Stimulated activated CD8-positive, alpha-beta memory T cell treated with anti-CD3 and anti-CD28 coated beads, Interleukin-4, amount 100 ng/mL, for 1 hour (primary cell): ENCODE measurements at places on chromosomes 3 and 15.

- no peak for DNase-seq
These were observed 14.8 kb downstream of the MYL3 start for GRCh38 chr3:46848271-46849044.

GRCh38 chr15:94097552-94097951 lies 133.8 kb upstream of the MCTP2 start:
- no peak for DNase-seq

GRCh38 chr15:84823282-84823878 lies 6.2 kb downstream of the ALPK3 start:
- no peak for DNase-seq

DNA sequence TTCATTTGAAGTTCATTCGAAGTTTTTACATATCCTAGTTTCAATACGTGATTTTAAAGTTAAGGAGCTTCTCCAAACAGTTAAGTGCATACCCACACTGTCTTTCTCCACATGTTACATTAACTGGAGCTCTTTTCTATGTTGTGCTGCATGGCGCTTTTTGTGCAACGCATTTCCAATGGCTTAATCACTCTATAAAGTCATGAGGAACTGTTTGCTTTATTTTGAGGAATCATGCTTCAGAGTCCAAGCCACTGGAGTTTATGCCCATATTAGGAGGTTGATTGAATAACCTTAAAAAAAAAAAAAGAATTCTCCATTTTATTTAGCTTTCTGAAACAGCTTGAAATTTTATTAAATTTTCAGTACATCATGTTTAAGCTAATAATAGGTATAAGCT lies 109.4 kb upstream of the MBNL1 start:
- DNase-seq: no peak

DNA sequence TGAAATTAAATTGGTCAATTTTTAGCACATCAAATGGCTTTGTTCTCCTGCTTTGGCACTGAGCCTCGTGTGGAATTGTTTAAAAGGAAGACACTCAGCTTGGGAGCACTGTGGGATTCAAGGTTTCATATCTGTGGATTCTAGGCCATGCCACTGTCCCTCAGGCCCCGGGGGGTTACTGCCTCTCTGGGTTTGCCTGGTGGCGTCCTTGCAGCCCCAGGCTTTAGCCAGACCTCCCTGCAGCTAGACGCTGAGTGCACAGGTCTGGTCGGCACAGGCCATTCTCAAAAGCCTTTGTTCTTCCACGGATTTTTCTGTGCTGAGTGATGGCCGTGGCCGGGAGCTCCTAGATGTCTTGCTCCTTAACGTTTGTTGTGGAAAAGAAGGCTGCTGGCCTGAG lies 76.2 kb downstream of the CACNA2D3 start:
- DNase-seq: no peak

DNA sequence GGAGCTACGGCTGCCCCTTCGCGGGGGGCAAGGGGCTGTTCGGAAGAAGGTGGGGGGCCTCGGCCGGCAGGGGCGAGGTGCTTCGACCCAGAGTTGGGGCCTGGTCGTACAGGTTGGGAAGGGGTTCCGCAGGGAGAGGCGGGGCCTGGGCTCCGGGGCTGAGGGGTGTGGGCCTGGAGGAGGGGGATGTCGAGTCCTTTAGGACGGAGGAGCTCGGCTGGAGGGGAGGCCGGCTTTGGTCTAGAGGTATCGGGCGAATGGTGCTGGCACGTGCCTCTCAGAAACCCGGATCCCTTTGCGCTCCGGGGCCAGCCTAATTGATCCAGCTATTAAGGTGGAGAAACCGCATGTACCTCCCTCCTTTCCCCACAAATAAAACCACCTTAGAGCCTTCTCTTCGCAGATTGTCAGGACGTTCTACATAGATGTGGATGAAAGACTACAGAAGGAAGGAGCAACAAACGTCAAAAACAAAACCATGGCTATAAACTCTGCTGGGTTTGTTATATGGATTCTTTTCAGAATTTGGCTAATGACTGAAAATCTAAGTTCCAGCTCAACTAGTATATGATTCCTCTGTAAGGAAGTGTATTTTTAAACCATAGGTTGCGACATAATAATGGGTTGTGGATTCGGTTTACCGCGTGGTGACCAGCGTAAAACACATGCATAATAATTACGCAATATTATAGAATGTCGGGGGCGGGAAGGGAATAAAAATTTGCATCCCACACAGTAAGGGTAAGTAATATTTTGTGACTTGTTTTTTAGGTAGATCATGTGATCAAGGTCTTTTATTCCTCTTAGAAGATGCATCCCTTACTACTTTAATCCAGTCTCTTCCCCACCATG lies 644 bp upstream of the NGLY1 start:
- no peak for DNase-seq

DNA sequence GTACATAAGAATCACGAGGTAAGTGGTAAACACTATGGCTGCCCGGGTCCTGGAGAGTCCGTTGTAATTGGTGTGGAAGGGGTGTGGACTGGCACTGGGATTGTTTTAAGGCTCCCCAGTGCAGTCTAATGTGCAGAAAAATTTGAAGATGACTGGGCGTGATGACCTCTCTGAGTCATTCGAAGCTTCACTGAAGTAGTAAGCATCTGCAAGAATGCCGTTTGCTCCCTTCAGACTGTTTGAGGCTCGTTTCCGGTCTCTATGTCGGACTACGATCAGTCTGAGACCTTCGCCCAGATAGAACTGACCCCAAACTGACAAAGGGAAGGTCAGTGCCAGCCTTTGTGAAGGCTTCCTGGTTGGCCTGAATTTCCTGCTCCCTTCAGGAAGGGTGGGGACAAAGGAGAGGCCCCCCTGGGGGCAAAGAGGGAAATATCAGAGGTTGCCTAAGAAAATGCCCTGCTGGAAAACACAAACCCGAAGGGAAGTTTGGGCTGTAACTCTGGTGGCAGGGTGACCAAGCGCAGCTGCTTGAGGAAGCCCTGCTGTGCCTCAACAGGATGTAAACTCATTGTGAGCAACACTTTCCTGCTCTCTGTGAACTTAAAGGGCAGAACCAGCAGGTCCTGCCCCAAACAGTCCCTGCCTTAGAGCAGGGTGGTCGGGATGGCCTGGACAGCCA lies 34.6 kb downstream of the BTD start:
- no peak for DNase-seq

- DNase-seq: no peak
These were observed 15.7 kb upstream of the KIF23 start for GRCh38 chr15:69398491-69398891.

- DNase-seq: no peak
These were observed 36.8 kb downstream of the PGPEP1L start for GRCh38 chr15:98970799-98971198.

GRCh38 chr3:46496746-46497555 lies 825 bp upstream of the RTP3 start:
- peak; percentile 25 for DNase-seq

GRCh38 chr3:116302087-116302747 lies 143.1 kb downstream of the LSAMP start:
- no peak for DNase-seq

DNA sequence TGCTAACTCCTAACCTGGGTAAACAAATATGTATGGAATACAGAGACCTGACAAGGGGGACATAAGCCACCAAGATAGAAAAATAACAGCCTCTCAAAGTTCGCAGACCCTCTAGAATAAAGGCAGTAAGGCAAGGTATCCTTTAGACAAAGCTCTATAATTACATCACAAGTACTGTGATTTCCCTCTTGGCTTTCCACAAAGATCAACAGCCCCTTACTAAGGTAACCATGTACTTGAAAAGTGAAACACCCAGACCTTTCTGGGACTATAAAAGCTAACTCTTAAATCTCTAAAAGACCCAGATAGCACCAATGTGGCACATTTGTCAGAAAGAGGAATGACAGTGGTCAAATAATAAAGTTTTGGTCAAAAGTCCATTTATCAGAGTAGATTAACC lies 51.9 kb downstream of the TBL1XR1 start:
- DNase-seq: no peak

DNA sequence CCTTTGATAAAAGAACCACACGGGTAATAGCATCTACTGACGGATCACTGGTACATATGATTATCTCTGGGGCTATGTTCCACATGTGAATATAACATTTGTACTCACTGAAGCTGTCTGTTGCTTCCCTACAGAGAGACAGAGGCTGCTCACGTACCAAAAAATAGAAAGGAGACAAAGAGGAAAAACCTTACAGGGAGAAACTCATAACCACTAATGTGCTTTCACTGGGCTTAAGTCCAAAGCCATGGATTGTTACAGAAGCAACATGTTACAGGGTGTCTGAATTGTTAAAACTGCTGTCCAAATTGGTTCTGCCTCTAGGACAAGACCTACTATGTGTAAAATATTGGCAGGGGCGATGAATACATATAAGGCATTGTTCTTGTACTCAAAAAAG lies 311.9 kb downstream of the FOXP1 start:
- DNase-seq: no peak

DNA sequence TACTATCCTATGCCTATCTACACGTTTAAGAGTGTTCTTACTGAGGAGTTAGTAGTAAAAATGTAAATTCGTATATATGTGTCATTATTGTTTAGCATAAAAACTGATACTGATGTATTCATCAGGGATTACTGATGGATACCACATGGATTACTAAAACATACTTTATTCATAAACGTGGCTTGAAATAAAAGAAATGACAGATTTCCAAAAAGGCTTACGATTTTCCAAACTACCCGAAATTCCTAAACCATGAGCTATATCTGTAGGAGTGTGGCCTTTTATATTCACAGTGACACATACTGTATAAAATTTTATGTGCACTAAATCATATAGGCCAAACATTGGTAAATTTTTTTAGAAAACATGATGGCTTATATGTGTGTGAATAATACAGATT lies 6.9 kb downstream of the TSC22D2 start:
- no peak for DNase-seq

DNA sequence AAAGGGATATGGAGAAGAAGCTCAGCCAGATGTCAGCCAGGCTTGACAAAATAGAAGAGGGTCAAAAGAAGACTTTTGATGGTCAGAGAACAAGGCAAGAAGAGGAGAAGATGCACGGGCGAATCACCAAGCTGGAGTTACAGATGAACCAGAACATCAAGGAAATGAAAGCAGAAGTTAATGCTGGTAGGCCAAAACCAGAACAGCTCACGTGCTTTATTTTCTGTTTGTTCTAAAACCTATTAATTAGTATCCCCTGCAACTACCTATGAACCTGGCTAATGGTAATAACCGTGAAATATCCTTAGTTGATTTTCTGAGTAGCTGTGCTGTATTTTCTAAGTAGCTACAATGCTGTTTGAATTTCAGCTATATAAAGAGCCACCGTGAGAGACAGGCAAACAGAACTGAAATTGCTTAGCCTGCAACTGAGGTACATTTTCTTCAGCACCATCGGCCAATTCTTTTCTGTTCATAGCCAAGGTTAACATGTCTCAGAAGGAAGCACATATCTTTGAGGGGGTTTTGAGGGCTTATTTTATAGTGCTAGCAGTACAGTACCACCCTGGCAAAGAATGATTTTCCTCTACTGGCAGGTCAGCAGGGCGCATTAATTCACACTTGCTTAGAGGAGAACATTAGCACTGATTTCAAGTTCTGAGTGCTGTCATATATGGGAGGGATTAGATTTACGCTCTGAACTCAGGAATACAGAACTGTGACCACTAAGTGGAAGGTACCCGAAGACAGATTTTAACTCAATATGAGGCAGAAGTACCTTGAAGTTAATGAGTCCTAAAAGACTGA lies 78.9 kb downstream of the FAM81A start:
- DNase-seq: no peak

DNA sequence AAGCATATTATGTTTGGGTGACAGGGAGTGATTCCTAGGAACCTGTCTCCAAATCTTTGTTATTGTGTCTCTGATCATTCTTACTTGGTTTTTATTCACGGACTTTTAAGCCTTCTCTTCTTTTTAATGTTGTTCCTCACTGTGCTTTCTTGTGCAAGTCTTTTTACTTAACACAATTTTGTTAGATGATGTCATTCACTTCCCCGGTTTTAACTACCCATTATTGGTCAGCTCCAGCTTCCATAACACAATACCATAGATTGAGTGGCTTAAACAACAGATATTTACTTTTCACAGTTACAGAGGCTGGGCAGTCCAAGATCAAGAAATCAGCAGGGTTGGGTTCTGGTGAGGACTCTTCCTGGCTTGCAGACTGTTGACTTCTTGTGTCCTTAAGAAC lies 436.3 kb upstream of the CBLB start:
- DNase-seq: no peak

DNA sequence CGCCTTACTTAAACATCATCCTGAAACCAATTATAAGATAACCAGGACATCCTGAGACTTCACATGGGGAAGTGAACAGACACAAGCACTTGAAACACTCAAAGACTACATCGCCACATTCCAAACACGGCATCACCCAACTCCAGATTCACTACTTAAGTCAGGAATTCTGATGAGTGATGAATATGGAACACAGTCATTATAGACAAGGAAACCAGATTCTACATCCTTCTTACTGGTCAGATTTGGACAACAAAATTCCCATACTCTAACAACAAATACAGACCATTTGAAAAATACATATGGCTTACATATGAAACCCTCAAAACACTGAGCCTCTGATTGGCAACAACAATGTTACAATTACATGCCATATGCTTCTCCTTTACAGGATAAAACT lies 13.1 kb upstream of the RBSN start:
- no peak for DNase-seq

DNA sequence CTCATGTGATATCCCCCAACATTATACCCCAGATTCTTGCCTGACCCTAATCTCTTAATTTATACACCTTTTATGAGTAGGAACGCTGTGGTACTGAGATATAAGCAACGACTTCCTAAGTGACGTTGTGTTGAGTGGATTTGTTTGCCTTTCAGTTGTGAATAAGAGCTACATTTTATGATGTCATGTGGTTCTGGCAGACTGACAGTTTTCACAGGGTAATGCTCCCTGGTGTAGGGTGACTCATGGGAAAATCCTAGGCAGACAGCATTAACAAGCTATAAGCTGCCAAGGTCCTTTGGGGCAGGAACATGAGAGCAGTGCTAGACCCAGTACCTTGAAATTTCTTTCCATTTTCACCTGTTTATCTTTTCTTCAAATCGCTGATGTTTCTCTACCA lies 11.2 kb downstream of the C3orf52 start:
- DNase-seq: no peak

DNA sequence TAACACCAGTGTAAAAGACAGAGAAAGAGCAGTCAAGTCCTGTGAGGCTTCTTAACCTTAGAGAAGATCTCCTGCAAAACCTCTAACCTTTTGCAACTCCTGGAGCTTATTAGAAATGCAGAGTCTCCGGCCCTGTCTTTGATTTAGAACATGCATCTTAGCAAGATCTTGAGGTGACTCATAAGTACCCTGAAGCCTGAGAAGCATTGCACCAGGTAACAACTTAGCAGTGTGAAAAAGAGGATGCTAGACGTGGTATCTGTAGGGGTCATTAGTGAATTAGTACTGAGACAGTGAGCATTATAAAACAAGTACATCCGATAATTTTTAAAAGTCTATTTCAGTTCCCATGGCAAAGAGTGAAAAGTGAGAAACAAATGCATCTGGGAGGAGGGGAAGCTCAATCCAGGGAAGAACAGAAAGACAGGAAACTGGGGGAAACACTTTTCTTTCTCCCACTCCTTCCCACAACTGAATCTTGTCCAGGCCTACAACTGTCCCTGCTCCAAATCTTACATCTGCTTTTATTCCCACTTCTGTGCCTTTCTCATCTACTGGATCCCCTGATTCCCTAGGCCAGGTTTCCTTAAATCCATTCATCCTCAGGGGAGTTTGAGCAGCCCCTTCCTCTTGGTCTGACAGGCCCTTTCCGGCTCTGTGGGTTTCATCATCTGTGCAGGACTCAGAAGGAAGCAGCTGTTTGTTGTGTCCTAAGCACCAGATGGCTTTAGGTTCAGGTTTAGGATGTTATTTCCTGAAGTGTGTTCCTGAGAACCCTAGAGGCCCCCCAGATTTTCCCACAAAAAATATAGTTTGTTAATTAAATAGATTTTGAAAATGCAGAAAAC lies 128.1 kb upstream of the IL12A start:
- no peak for DNase-seq
